Globus pallidus (tissue), 1 donor: ENCODE measurements at places on chromosomes 4 and X.

DNA sequence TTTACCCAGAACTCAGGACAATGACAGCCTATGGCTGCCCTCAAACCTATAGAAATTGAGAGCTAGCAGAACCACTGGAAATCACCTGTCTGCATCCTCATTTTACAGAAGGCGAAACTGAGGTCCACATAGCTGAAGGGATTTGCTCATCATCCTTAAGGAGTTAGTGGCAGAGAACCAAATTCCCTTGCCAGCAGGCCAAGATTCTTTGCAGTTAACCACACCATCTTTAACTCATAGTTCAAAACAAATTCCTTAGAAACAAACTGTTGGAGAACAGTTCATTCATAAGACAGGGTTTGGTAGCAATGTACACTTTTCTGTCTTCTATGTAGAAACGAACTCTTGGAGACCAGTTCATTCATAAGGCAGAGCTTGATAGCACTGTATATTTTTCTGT, 37.9 kb upstream of the RAP2C start:
- DNase-seq: no peak

GRCh38 chr4:74440356-74440755, 4.6 kb upstream of the AREG start:
- DNase-seq: no peak

DNA sequence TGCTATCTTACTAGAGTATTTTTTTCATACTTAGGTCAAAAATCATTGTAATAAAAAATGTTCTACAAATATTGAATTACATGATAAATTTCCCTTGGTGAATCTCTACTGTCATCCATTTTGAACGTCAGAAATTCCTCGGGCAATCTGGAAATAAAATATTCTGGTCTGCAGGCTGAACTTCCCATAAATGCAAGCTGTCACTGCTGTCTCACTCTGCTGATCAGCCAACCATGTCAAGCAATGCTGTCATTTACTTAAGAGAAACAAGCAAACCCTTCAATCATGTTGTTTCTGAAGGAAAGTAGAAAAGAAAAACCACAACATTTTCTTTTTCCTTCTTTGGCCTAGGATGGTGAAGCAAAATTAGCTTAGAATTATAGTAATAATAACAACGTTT, 514.2 kb upstream of the GALNT7 start:
- no peak for DNase-seq

DNA sequence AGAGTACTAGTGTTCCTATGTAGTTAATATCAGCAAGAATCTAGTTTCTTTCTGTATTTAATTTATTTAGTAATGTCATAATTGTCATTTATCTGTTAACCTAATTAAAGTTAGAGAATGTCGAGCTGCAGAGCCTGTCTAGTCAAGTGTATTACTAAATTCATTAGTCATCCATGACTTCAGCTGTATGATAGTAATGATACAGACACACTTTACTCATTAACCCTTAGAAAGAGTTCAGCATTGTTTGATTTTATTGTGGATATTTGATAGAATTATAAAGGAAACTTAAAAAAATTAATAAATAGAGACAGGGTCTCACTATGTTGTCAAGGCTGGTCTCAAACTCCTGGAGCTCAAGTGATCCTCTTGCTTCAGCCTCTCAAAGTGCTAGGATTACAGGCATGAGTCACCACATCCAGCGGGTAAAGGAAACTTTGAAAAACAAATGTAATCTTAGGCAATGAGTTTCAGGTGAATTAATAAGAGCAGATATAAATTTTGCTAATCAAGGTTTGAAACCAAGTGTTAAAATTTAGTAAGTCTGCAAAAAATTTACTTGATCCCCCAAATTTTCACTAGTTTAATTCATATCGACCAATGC, 110.6 kb downstream of the ANK2 start:
- no peak for DNase-seq

DNA sequence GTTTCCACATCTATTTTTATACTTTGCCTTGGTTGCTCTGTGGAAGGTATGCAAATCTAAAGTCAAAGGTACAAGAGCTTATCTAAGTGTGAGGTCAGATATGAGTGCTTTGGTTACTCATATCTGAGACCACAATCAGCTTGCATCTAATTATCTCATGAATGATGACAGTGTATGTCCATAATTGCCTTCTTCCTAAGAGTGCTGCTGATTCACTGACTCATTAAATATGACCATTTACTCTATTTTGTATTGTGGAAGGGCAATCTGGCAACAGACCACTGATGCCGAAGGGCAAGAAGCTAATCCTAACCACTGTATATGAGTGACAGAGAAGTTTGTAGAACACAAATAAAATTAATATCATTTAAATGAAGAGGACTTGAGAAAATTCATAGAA, 1190.2 kb upstream of the AGA start:
- DNase-seq: no peak

DNA sequence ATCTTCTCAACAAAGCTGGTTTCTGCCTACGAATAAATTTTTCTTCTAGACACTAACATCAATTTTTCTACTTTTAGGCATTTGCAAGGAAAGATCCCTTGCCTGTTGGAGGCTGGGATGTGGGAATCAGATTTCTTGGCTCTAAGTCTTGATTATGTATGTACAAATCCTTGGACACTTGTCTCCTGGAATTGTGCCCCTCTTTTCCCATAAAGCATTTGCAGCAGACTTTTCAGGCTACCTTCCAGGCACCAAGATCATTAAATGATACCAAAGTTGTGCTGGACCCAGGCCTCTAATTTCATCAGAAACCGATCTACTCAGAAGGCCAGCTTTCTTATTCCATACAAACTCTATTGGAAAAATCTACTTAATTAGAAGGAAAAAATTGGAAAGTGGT, 339.5 kb upstream of the DIPK2B start:
- no peak for DNase-seq

DNA sequence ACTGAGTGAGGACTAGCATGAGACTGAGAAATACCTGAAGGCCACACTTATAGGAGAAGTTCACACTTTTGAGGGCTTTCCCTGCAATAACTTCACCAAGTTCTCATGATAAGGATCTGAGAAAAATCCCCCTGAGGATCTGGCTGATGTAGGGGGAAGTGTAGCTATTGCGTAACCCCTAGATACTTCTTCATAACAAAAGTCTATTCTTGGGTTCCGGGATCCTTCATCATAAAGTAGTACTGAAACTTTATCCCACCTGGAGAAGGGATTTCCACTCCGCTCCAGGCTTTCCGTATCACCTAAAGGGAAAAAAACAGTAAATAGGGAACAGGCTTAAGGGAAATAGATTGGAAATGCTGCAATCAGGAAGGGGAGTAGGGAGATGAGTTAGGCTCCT, 13.3 kb downstream of the USP27X start:
- no peak for DNase-seq

DNA sequence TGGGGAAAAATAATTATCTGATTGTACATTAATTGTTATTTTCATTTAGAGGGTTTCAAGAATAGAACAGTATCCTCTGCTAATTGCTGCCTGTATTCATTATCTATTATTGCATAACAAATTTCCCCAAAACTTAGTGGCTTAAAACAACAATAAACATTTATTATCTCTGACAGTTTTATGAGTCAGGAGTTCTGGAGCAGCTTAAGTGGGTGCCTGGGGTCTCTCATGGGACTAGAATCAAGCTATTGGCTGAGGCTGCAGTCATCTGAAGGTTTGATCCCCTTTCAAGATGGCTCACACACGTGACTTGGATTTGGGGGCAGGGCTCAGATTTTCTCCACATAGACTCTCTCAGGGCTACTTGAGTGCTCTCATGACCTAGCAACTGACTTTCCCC, 98.1 kb upstream of the JADE1 start:
- DNase-seq: no peak

DNA sequence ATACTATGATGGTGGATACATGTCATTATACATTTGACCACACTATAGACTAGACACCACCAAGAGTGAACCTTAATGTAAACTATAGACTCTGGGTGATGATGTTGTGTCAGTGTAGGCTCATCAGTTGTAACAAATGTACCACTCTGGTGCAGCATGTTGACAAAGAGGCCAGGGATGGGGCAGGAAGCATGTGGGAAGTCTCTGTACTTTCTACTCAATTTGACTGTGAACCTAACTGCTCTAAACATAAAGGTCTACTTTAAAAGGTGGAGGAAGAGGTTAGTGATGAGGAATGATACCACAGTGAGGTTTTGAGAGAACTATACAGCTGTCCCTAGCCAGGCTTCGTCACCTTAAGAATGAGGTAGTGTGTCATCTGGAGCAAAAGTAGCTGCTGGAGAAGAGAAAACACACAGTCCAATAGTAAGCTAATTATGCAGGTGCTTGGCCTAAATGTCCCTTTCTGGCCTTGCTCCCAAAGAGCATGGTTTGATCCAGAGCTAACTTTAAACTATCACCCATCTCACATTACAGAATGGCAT, 38.4 kb downstream of the GRSF1 start:
- no peak for DNase-seq

- DNase-seq: no peak
These were observed 24.0 kb downstream of the CDKN2AIP start for GRCh38 chr4:183468210-183469095.

DNA sequence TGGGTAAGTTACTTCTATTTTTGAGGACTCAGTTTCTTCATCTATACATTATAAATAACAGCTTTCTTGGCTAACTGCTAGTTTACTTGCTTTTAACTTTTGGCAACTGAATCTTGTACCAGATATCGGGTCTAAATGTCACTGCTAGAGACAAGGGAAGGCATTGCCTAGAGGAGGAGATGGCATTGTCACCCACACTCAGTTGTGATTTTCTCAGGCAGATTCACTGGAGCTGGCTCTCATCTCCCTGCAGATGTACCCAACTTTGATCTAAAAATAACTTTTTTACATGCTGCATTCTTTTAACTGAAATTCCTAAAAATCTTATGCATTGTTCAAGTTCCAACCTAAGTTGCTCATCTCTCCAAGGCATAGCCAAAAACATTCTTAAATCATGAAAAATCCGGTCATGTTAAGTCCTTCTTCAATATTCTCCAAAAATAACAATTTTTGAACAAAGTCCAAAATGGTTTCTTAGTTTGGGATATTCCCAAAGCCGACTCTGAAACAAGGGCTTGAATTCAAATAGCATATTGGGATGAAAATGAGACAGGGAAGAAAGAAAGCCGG, 469.0 kb upstream of the BOD1L1 start:
- no peak for DNase-seq

DNA sequence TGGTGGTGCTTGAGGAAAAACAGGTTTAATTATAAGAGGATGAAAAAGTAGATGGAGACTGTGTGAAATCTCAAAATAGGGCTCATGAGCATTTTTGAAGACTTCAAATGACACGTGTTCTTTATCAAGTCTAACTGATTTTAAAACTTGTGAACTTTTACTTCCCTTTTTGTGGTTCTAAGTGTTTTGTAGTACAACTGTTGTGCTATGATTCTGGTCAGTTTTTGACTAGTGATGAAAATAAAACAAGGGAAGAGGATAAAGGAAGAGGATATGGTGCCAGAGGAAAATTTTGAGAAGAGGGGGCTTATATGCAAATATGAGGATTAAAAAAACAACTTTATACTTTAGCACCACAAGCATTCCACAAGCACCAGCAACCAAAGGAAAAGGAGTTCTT, 644.0 kb downstream of the RPA4 start:
- no peak for DNase-seq

- DNase-seq: no peak
These were observed 3.2 kb downstream of the PDK3 start for GRCh38 chrX:24468245-24468644.

DNA sequence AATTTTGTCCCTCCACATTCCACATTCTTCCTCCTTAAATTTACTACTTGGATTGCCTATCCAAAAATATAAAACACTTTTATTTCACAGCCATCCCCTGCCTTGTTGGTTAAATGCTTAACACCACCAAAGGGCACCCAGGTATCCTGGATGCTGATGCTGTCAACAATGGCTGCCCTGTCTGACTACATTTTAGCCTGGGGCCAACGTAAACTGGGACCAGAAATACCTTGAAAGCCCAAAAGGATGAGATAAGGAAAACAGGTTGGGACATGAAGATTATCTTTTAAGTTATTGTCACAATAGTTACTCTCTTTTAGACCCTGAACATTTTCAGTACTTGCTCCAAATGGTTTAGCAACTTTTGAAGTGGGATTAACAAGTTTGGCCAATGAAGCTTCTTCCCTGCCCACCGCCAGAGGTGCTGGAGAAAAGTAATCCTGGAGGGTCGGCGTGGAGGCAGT, 775 bp upstream of the YIPF6 start:
- no peak for DNase-seq

DNA sequence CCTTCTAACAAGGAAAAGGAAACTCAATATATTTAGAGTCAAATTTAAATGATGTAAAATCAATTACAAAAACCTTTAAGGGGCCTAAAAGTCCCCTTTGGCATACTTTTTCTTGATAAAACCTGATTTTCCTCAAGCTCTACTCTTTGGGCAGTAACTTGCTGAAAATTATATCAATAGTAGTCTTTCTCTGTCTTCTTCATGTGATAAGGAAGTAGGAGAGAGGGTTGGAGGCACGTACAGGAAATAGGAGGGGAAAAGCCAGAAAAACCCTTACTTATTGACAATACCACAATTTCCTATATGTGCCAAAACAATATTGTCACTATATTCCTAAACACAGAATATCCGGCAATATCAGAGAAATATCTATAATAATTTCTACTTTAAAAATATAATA, 9.6 kb downstream of the RHOH start:
- no peak for DNase-seq

DNA sequence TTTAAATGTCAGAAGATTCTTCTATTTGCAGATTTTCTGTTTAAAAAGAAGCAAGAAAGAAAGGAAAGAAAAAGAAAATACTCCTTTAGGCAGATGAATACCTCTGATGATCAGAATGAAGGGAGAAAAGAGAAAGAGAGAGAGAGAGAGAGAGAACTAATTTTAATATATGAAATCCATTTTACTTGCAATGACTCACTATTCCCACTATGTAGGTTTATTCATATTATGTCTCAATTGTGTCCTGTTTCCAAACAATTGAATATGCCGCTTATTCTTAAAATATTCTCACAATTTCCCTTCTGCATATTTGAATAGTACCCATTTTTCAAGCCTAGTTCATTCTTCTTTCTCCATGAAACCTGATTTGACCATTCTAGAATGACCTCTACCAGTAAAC, 11.7 kb downstream of the MEPE start:
- DNase-seq: no peak

- DNase-seq: no peak
These were observed 98.1 kb downstream of the HNRNPD start for GRCh38 chr4:82275431-82276331.

DNA sequence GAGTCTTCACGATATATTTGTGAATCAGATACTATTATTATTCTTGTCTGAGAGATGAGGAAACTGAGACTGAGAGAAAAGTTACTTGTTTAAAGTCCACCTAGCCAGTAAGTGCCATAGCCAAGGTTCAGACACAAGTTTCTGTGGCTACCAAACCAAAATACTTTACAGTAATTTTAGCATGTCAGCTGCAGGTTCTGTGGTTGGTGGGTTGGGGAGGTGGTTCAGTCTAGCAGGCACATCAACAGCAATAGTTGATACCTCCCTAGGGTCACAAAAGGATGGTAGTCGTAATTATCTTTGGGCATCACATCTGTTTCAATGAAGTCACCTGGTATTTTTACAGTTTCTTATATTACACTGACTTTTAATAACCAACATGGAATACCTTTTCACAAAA, 35.6 kb upstream of the EDA2R start:
- DNase-seq: no peak

GRCh38 chr4:8775751-8776355, 95.8 kb downstream of the HMX1 start:
- no peak for DNase-seq
